Stimulated activated CD8-positive, alpha-beta memory T cell treated with anti-CD3 and anti-CD28 coated beads, Interleukin-15, amount 100 ng/mL, for 4 hours (primary cell): ENCODE measurements at places on chromosomes 16 and 17.

DNA sequence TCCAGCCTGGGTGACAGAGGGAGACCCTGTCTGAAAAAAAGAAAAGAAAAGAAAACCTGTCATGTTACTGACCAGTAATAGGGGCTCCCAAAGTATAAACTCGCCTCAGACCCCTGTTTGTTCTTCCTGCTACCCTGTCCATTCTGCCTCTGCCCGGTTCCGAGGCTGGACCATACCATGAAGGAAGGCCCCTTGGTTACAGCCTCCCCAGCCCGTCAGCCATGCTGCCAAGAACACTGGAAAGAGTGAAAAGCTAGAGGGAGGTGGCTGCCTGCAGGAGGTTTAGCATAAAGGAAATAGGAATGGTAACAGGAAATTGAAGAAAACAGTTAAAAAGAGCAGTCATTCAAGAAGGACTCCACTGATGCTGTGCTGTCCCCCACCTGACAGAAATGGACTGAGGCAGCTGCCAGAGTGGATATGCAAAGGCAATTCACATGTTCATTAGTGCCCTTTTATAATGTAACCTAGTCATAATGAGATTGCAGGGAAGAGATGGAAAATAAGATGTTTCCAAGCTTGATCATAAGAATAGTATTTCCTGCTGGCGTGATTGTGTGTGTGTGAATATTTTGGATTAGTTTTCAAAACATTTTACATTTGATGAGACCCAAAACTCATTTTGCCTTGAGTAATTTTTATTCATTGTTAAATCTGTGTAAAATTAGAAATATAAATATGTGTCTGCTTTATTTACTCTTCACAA, 102.6 kb downstream of the GOSR1 start:
- no peak for DNase-seq

GRCh38 chr16:90033387-90033786, 14.1 kb upstream of the DBNDD1 start:
- DNase-seq, result no peak

- DNase-seq, result no peak
Measured at GRCh38 chr17:77191244-77191643, 50.5 kb downstream of the SEC14L1 start.

- DNase-seq, result no peak
Measured at GRCh38 chr16:6193718-6194117, 1096.1 kb upstream of the EEF2KMT start.

GRCh38 chr17:73043686-73044581, 48.6 kb downstream of the SLC39A11 start:
- DNase-seq, result no peak

DNA sequence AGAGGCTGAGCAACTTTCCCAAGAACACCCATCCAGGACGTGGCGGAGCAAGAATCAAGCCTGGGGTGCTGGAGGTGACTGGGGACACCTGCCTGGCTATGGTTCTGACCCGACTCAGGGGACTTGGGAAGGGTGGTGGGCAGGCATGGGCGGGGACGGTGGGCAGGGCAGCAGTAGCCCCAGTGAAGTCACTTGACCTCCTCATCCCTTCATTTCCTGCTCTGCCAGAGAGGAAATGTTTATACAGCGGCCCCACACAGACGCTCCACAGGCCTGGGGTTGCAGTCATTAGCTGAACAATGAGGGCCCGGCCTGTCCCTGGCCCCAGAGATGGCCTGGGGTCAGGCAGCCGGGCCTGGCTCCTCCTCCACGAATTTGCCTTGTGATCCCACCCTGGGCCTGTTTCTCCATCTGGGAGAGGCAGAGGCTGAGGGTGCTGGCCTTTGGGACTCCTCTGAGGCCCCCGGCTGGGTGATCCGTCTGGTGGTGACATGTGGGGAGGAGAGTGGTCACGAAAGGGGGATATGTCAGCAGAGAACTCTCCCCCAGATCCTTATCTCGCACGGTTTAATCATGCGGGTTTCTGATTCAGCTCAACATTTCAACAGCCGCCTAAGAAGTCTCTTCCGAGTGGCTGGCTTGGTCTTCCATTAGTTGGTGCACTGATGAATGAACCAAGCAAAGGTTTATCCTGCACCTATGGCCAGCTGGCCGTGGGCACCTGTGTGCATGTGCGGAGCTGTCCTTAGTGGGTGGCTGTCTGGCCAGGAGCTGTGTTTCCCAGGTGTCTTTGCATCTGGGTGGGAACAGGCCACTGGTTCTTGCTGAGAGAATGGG, 175.9 kb downstream of the IRF8 start:
- DNase-seq, result no peak

- no peak for DNase-seq
Measured at GRCh38 chr17:77454242-77455095, 313.7 kb downstream of the SEC14L1 start.

DNA sequence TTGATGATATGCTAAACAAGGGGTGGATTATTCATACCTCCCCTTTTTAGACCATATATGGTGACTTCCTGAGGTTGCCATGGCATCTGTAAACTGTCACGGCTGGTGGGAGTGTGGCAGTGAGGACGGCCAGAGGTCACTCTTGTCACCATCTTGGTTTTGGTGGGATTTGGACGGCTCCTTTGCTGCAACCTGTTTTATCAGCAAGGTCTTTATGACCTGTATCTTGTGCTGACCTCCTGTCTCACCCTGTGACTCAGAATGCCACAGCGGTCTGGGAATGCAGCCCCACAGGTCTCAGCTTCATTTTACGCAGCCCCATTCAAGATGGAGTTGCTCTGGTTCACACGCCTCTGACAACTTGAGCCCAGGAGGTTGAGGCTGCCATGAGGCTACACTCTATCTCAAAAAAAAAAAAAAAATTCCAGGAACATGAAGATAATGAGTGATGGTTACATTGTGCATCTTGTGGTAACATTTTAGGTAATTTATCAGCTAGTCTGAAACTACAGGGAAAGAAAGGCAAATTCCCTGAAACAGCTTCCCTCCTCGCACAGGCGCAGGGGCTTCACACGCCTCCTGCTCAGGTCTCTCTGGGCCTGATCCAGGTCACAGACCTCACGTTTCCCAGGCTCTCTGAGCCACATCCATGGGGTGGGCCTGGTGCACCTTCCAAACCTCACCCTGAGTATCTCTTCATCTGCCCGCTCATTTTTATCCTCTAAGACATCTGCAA, 15.3 kb upstream of the UBE2I start:
- no peak for DNase-seq

DNA sequence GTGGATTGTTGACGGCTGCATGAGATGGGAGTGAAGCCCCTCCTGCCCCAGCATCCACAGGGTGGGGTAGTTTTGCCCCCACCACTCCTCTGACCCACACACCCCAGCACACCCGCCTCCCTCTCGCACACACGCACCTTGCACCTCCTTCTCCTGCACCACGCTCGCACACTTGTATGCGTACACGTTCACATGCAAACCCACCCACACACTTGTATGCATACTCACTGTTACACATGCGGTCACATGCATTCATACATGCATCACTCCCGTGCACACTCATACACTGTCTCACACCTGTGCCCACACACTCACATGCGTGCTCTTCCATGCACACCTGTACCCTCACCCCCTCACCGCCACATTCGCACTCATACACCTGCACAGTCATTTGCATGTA, 70.5 kb upstream of the CIBAR2 start:
- no peak for DNase-seq

DNA sequence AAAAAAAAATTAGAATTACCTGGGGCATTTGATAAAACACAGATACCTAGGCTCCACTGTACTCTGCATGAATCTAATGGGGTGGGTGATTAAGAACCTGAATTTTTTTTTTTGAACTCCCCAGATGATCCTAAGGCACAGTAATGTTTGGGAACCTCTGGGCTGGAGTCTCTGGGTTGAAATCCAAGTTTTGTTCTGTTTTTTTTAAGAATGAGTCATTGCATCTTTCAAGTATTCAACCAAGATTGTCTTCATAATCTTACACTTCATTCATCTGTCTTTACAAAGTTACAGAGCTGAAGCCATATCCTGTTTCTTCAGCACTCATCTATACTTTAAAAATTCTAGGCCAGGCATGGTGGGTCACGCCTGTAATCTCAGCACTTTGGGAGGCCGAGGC, 52.6 kb downstream of the PIGL start:
- no peak for DNase-seq

DNA sequence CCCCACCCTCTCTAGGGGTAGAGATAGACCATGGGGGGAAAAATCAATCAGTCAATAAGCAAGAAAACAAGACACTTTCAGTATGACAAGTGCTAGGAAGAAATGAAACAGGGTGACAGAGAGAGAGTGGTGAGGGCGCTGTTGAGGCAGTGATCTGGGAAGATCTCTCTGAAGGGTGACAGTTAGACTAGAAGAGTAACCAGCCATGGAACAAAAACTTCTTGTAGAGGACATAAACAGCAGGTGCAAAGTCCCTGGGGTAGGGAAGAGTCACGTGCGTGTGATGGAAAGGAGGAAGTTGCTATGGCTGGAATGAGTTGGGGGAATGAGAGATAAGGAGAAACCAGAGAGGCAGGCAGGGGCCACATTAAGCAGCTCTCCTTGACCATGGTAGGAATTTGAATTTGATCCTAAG, 16.8 kb upstream of the EMP2 start:
- no peak for DNase-seq

- no peak for DNase-seq
Measured at GRCh38 chr16:86763819-86764218, 185.5 kb downstream of the FOXL1 start.

DNA sequence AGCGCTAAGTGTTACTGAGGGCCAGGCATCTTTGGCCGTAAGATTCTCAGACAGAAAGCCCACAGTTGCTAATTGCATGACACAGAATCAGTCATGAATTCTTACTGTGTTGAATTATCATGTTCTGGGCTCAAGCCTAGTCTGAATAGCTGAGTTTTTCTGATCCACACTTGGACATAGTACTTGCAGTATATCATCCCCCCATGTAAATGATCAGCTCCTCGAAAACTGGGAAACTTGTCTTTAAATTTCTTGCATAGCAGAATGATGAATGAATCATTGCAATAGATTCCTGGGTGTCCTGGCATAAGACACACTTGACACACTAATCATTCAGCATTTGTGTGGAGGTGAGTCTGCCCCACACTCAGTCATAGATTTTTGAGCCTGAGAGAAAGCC, 2.2 kb downstream of the MLYCD start:
- no peak for DNase-seq

GRCh38 chr16:64159976-64160375, 961.9 kb downstream of the CDH11 start:
- no peak for DNase-seq

GRCh38 chr16:86075839-86076440, 177.0 kb downstream of the IRF8 start:
- no peak for DNase-seq

GRCh38 chr16:48384520-48385252, 527 bp downstream of the SIAH1 start:
- DNase-seq, result no peak

GRCh38 chr16:68961778-68962402, 118.6 kb downstream of the TANGO6 start:
- no peak for DNase-seq

DNA sequence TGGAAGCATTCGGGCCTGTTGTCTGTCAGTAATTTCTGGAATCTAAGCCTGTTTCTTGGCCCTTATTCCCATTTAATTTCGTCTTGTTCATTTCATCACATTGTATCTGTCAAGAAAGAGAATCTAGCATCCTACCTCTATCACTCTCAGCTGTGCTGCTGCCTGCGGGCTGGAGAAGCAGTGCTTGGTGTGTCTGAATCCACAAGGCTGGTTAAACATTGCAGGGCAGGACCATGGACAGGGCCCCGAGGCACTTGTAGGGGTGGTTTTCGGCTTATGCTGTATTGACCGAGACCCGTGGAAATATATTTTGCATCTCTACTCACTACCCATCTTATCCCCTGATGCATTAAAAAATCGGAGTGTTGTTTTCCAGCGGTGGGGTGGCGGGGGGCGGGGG, 3.1 kb downstream of the RAB11FIP4 start:
- no peak for DNase-seq

DNA sequence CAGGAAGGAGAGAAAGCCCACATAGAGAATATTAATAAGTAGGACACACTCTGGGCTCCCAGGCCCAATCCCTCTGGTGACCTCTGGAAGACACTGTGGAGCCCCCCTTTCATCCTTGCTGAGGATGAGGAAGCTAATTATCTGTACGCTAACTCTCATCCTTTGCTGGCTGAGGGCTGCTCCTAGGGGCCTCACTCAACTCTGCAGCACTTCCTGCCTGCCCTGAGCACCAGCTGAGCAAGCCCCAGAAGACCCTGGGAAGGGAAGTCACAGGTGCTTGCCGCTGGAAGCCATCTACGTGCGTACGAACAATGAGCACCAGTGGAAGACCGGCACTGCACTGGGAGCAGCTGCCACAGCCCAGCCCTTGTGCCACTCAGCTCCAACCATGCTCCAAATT, 145.8 kb upstream of the CDH5 start:
- no peak for DNase-seq

GRCh38 chr16:10851512-10851911, 25.5 kb upstream of the CIITA start:
- DNase-seq, result no peak

DNA sequence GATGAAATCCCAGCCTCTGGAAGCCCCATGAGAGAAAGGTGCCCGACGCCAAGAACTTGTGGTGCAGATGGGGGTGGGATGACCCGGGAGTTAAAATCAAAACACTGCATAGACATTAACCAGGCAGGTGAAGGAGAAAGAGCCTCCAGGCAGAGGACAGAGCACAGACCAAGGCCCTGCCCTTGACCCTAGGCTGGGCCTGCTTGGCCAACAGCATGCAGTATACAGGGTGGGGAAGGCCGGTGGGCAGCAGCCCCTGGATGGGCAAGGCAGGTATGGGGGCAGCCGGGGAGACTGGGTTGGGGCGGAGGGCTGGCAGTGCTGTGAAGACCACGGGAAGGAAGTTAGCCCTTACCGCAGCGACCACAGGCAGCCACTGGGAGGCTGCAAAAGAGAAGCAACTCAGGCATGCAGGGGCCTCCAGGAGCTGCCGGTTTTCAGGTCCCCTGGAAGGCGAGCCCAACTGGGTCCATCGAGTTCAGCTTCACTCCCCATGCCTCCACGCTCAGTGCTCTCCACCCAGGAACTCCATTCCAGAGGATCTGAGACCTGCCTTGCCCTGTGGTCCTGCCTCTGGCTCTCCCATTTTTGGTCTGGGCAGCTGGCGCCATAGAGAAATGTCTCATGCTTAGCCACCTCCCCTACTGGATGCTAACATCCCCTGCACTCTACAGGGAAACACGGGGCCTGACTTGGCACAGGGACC, 81.2 kb downstream of the C16orf95 start:
- DNase-seq, result no peak
